Activated naive CD8-positive, alpha-beta T cell treated with anti-CD3 and anti-CD28 coated beads, Interleukin-2, amount 10 ng/mL, durations not matched to agents 7 days and 5 days (primary cell): ENCODE measurements at places on chromosomes 1 and 21. TPM values are rescaled to one million over a fixed set of nuclear protein-coding genes. Genes with fewer than 3 reads are reported as not detected.

GRCh38 chr21:44985441-44986401, 45.9 kb downstream of the SLX9 start:
- no peak overlapping the region for H3K4me3 ChIP-seq
- H3K4me1 ChIP-seq = no peaks in the 10 kb centered on the region
- H3K27me3 ChIP-seq = no peaks in the 10 kb centered on the region
- H3K27ac ChIP-seq = no peak overlapping the region

MXRA8 gene
- total RNA-seq = 1.2 TPM

GRCh38 chr1:53081384-53082066, 19.5 kb downstream of the PODN start:
- H3K27ac ChIP-seq = no peak overlapping the region
- H3K4me1 ChIP-seq = peaks cover 2% of the 10 kb centered on the region
- no peak for DNase-seq
- H3K4me3 ChIP-seq = no peak overlapping the region

DNA sequence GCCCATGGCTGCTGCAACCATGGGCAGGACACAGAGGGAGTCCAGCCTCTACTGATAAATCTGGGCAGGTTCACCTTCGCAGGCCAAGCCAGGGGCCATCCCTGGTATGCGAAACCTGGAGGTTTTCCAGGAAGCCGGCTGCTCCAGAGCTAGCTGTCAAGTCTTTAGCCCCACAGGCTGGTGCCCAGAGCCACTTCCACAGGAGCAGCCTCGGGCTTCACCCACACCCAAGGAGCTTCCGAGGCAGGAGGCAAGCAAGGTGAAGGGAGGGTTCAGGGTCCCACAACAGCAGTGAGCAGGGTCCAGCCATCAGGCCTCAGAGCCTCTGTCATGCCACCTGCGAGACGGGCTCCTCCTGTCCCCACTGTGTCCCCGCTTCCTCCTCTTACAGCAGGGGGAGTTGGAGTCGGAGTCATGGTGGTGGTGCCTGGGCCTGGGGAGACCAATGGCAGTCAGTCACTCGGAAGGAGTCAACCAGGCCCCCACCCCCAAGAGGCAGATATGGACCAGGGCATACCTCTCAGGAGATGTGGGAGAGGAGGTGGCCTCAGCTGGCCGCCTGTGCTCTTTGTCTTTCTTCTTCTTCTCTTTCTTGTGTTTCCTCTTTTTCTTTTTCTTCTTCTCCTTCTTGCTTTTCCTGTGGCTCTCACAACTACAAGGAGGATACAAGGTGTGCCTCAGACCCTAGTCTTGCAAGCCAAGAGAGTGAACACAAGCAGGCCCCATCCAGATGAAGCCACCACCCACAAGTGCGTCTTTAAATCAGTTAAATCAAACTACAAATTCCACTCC, 2.1 kb downstream of the C1orf35 start:
- no peaks in the 10 kb centered on the region for H3K27me3 ChIP-seq
- peaks cover 12% of the 10 kb centered on the region for H3K36me3 ChIP-seq
- peak overlapping the region; percentile 55 for H3K4me3 ChIP-seq
- peaks cover 12% of the 10 kb centered on the region for H3K4me1 ChIP-seq

DNA sequence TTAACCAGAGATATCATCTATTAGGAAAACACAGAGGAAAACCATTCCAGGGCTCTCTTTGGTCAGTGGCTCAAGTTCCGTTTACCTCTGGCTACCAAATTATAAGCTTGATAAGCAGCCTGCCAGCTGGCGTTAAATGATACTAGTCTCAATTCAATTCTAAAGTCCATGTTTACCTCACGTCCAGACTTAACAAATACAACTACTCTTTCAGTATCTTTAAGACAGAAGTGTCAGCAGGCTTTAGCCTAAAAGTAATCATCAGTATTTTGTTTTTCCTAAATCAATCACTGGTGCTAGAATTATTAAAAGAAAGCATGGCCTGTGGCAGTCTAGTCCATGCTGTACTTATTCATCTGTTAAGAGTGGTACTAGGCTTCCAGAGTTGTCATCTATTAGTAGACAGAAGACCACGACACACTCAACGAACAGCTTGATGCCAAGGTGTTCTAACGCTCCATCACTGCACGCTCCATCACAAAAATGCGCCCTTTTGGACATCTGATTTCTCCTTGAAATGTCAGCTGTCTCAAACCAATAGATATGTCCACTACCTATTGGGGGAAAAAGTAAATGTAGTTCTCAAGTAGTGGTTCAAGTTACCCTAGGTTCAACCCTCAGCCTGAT, 1.5 kb downstream of the IVNS1ABP start:
- no peaks in the 10 kb centered on the region for H3K27me3 ChIP-seq
- peaks cover 49% of the 10 kb centered on the region for H3K36me3 ChIP-seq
- peaks cover 52% of the 10 kb centered on the region for H3K4me1 ChIP-seq
- no peak for DNase-seq

GJA4 gene
- not detected for total RNA-seq

- H3K4me1 ChIP-seq = no peaks in the 10 kb centered on the region
- H3K4me3 ChIP-seq = no peak overlapping the region
- H3K27me3 ChIP-seq = no peaks in the 10 kb centered on the region
- H3K27ac ChIP-seq = no peak overlapping the region
- DNase-seq = no peak
Observed at GRCh38 chr1:64482720-64483119, 12.8 kb downstream of the CACHD1 start.

- H3K27ac ChIP-seq = peak overlapping the region; percentile 77
- H3K36me3 ChIP-seq = peaks cover 42% of the 10 kb centered on the region
- H3K4me1 ChIP-seq = peaks cover 45% of the 10 kb centered on the region
Observed at GRCh38 chr1:113868387-113869083, 3.0 kb downstream of the PTPN22 start.

OTUD7B gene
- total RNA-seq = 13.7 TPM

DNA sequence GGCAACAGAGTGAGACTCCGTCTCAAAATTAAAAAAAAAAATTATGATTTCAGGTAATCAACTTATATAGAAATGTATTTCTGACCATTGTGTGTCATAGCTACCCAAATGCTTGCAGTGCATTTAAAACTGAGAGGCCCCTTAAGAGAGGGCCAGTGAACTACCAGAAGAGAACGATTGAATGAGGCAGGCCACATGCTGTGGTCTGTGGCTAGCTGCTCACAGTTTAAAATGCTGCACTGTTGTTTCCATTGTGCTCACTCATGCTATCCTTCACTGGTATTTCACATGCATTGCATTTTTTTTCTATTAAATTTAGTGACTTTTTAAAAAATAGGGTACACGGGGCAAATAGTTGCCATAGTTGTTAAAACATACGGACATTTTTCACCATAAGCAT, 26.0 kb downstream of the CHML start:
- no peak overlapping the region for H3K4me3 ChIP-seq
- peaks cover 1% of the 10 kb centered on the region for H3K36me3 ChIP-seq
- H3K27me3 ChIP-seq = no peaks in the 10 kb centered on the region
- DNase-seq = no peak

- no peaks in the 10 kb centered on the region for H3K27me3 ChIP-seq
- no peak for DNase-seq
- no peak overlapping the region for H3K4me3 ChIP-seq
- H3K36me3 ChIP-seq = no peaks in the 10 kb centered on the region
- H3K27ac ChIP-seq = no peak overlapping the region
Observed at GRCh38 chr1:193787061-193787460, 600.6 kb upstream of the B3GALT2 start.

DNA sequence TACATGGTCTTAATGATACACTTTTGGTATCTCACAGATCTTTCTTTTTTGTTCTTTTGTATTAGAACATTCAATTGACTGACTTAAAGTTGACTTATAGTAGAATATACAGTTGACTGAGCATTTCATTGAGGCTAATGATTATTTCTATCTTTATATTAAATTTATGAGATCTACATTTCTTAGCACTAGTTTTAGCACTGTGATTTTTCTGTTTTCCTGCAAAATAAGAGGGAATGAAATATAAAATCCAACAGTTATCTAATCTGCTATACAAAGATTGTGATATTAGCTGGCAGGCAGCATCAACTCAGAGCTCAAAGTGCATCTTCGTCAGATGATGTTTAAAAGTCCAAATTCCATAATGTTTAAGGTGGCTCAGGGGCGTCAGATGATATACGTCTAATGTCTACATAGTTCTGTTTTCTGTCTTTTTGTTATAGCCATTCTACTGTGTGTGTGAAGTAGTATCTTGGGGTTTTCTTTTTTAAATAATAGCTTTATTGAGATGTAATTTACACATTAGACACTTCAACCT, 85.4 kb downstream of the ATG4C start:
- no peaks in the 10 kb centered on the region for H3K36me3 ChIP-seq
- no peaks in the 10 kb centered on the region for H3K27me3 ChIP-seq
- no peak for DNase-seq
- no peak overlapping the region for H3K4me3 ChIP-seq

DNA sequence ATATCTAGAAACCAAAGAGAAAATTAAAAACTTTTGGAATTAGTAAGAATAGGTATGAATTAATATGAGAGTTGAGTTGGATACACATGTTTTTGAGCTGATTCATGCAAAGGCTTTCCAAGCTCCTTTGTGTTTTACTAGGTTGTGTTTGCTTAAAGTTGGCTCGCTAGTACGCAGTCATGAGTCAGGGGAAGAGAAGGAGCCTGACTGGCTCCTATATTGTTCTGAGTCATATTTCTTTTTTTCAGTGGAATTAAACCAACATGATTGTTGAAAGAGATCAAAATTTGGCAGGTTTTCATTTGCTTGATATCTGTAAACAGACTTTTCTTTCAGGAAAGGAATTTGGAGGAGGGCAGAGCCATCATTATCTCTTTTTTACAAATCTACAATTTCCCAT, 66.7 kb downstream of the MAGI3 start:
- peaks cover 4% of the 10 kb centered on the region for H3K27me3 ChIP-seq
- no peak overlapping the region for H3K27ac ChIP-seq
- H3K4me3 ChIP-seq = no peak overlapping the region
- H3K4me1 ChIP-seq = no peaks in the 10 kb centered on the region

SPRR2F gene
- not detected for total RNA-seq

- peaks cover 25% of the 10 kb centered on the region for H3K27me3 ChIP-seq
- peaks cover 2% of the 10 kb centered on the region for H3K36me3 ChIP-seq
- peaks cover 9% of the 10 kb centered on the region for H3K4me1 ChIP-seq
- H3K4me3 ChIP-seq = no peak overlapping the region
- H3K27ac ChIP-seq = no peak overlapping the region
Observed at GRCh38 chr1:21653744-21654100, 15.4 kb downstream of the RAP1GAP start.

GRCh38 chr1:86953167-86953566, 38.7 kb downstream of the HS2ST1 start:
- no peak overlapping the region for H3K4me3 ChIP-seq
- H3K4me1 ChIP-seq = peaks cover 1% of the 10 kb centered on the region
- no peaks in the 10 kb centered on the region for H3K27me3 ChIP-seq
- H3K27ac ChIP-seq = no peak overlapping the region

GRCh38 chr1:206912445-206913095, 9.2 kb downstream of the FCMR start:
- no peaks in the 10 kb centered on the region for H3K27me3 ChIP-seq
- H3K36me3 ChIP-seq = peaks cover 48% of the 10 kb centered on the region
- no peak overlapping the region for H3K4me3 ChIP-seq

DNA sequence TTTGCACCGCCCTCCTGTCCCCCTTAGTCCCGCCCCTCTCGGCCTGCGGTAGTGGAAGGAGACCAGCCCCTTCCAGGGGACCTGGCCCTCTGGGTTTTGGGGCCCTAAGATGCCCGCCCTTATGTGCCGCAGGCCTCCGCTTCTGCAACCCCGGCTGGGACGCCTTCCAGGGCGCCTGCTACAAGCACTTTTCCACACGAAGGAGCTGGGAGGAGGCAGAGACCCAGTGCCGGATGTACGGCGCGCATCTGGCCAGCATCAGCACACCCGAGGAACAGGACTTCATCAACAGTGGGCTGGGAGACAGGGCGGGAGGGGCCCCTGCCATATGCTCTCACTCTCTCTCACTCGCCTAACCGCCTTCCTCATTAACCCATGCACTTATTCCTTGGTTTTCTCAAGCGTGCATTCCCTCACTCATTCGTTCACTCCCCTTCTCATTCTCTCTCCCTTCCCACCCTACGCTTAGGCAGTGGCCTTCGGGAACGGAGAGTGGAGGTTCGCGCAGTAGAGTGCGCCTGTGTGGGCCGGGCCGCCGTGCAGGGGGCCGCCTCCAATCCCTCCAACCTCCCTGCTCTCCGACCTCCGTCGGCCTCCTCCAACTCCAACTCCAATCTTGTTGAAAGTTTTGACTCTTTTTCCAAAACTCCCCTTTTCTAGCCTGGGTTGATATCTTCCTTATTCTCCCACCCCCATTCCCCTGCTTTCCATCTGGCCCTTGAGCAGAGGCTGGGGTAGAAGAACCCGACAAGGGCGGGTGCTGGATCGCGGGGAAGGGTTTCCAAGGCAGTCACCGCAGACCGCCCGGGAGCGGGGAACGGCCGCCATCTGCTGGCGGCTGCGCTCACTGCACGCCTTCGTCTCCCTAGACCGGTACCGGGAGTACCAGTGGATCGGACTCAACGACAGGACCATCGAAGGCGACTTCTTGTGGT, 15.2 kb downstream of the BCAN start:
- no peak overlapping the region for H3K27ac ChIP-seq
- H3K36me3 ChIP-seq = no peaks in the 10 kb centered on the region
- H3K4me1 ChIP-seq = peaks cover 45% of the 10 kb centered on the region
- peaks cover 44% of the 10 kb centered on the region for H3K27me3 ChIP-seq

SLC26A9 gene
- total RNA-seq = not detected

PADI4 gene
- 4.3 TPM for total RNA-seq

DNA sequence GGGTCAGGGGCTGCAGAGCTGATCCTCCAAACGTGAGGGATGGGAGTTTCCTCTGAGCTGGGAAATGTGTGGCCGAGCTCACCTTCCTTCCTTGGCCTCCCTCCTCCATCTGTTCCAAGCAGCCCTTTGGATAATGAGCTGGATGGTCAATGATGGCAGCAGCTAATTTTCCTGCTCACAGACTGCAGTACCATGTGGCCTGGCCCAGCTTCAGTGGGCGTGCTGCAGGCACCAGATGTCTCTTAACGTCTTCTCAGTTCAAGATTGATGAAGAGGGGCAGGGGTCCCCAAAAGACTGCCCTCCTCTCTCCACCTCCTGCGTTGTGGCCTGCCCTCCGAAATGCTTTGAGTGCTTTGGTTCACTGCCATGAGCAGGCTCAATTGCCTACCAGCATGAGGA, 86.0 kb downstream of the UBIAD1 start:
- H3K27ac ChIP-seq = no peak overlapping the region
- no peaks in the 10 kb centered on the region for H3K36me3 ChIP-seq
- peaks cover 9% of the 10 kb centered on the region for H3K27me3 ChIP-seq
- peaks cover 2% of the 10 kb centered on the region for H3K4me1 ChIP-seq

CRYAA gene
- total RNA-seq = not detected

DNA sequence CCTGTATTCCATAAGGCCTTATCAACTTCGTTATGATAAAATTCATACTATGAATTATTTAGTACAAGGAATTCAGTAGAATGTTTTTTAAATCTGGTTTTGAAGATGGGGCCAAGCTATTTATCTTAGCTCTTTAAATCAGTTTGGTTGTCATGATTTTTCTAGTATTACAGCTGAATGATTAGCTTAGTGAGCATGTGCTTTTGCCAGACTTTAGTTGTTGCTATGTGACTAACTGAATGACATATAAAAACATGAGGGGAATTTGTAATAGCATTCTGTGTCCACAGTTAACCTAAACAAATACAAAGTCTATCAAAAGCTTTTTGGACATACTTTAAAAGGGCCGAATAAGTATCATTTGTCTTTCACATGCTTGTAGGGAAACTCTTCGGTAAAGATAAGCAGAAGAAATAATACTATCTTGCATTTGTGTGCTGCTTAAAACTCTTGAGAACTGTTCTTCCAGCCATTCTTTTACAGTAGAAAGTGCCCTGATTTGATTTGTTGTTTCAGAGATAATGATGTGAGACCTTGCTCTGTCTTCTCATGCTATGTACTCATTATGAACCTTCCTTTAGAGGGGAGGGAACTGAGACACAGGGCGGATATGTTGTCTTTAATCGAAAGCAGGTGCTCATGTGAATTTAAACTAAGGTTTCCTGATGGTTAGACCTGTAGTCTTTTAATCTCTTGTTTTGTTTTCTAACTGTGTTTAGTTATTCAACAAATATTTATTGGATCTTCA, 18.8 kb downstream of the NEK7 start:
- H3K4me1 ChIP-seq = peaks cover 77% of the 10 kb centered on the region
- peak overlapping the region; percentile 63 for H3K4me3 ChIP-seq
- peak overlapping the region; percentile 75 for H3K27ac ChIP-seq
- DNase-seq = no peak
- no peaks in the 10 kb centered on the region for H3K27me3 ChIP-seq
